ENCODE measurements at places on chromosomes 2 and 18. TPM values are rescaled to one million over a fixed set of nuclear protein-coding genes. Genes with fewer than 3 reads are reported as not detected.
A peak's percentile ranks its signal among the peaks of the same experiment; 100 is the strongest.

DPP10 gene
- total RNA-seq = 1.7 TPM

- H3K36me3 ChIP-seq = peaks cover 18% of the 10 kb centered on the region
- peaks cover 20% of the 10 kb centered on the region for H3K4me1 ChIP-seq
- H3K27ac ChIP-seq = peak overlapping the region; percentile 11
- no peak overlapping the region for H3K4me3 ChIP-seq
Measured at GRCh38 chr2:101830555-101830954, 133.0 kb downstream of the MAP4K4 start.

DLX1 gene
- not detected for total RNA-seq

DSC2 gene
- total RNA-seq = 19.0 TPM

GALNT14 gene
- total RNA-seq = 1.1 TPM

GCG gene
- total RNA-seq = not detected

GRCh38 chr2:220096406-220096805, 469.0 kb downstream of the SLC4A3 start:
- H3K4me1 ChIP-seq = peaks cover 6% of the 10 kb centered on the region
- no peak for DNase-seq
- H3K27ac ChIP-seq = no peak overlapping the region
- H3K4me3 ChIP-seq = no peak overlapping the region
- H3K27me3 ChIP-seq = no peaks in the 10 kb centered on the region

GRCh38 chr2:17867133-17867532, 11.3 kb upstream of the KCNS3 start:
- H3K4me3 ChIP-seq = no peak overlapping the region
- H3K36me3 ChIP-seq = no peaks in the 10 kb centered on the region
- no peaks in the 10 kb centered on the region for H3K4me1 ChIP-seq
- no peak for DNase-seq
- H3K27ac ChIP-seq = no peak overlapping the region
- H3K27me3 ChIP-seq = no peaks in the 10 kb centered on the region

- H3K4me3 ChIP-seq = no peak overlapping the region
- DNase-seq = no peak
- H3K27me3 ChIP-seq = peaks cover 5% of the 10 kb centered on the region
Measured at GRCh38 chr2:137525132-137525531, 439.1 kb upstream of the HNMT start.

DNA sequence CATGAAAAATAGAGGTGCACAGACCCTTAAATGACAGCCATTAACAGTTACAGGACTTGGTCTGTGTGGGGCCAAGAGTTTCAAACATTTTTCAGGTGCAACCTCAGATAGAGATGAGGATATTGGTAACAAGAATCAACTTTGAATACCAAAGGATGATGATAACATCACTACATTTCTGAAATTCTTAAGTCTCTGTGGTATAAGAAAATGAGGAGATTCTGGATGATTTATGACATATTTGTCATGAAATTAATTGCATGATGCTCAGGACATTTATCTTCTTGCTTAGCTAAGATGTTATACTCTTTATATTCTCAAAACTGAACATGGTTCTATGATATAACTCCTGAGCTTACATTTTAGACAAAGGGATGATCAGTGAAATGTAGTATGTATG, 471.8 kb upstream of the CWC22 start:
- no peaks in the 10 kb centered on the region for H3K27me3 ChIP-seq
- DNase-seq = no peak
- no peak overlapping the region for H3K4me3 ChIP-seq
- H3K4me1 ChIP-seq = no peaks in the 10 kb centered on the region
- H3K27ac ChIP-seq = no peak overlapping the region

DNA sequence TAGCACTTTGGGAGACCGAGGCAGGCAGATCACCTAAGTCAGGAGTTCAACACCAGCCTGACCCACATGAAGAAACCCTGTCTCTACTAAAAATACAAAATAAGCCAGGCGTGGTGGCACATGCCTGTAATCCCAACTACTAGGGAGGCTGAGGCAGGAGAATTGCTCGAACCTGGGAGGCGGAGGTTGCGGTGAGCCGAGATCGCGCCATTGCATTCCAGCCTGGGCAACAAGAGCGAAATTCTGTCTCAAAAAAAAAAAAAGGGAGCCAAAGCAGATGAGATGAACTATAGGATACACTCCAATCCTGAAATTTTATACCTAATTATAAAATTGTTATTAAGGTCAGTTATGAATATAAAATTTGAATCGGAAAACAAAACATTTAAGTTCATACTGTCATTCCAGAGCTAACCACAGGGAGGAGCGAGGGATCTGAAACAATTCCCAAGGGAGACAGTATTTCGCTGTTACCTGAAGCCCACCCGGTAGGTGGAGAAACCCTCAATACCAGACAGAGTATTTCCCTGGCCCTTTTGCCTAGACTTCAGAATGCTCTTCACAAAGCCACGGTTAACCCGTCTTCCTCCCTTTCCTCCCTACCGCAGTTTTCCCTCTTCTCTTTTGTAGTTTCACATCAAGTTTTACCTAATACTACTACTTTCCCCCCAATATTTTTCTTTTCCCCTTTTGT, 1.4 kb downstream of the PPM1G start:
- DNase-seq = peak; percentile 78
- peak overlapping the region; percentile 72 for H3K4me3 ChIP-seq
- H3K4me1 ChIP-seq = peaks cover 13% of the 10 kb centered on the region
- no peaks in the 10 kb centered on the region for H3K36me3 ChIP-seq

DNA sequence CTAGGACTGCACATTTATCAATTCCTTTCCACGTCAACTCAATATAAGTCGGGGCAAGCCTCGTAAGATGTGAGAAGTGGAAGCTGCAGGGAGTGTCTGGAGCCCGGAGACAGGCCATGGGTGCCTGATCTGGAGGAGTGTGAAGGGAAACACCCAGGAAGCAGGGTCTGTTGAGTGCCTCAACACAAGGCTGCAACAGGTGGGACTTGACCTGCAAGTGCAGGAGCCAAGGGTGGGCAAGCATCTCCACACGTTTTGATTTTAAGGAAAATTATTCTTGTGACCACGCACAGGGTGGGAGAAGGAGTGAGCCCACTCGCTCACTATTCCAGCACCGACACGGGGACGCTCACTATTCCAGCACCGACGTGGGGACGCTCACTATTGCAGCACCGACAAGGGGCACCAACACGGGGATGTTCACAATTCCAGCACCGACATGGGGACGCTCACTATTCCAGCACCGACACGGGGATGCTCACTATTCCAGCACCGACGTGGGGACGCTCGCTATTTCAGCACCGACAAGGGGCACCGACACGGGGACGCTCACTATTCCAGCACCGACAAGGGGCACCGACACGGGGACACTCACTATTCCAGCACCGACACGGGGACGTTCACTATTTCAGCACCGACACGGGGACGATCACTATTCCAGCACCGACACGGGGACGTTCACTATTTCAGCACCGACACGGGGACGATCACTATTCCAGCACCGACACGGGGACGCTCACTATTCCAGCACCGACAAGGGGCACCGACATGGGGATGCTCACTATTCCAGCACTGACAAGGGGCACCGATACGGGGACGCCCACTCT, 197.3 kb downstream of the EIPR1 start:
- H3K36me3 ChIP-seq = no peaks in the 10 kb centered on the region
- DNase-seq = peak; percentile 7
- H3K4me3 ChIP-seq = no peak overlapping the region
- H3K4me1 ChIP-seq = no peaks in the 10 kb centered on the region

- H3K27ac ChIP-seq = peak overlapping the region; percentile 68
- no peaks in the 10 kb centered on the region for H3K27me3 ChIP-seq
- H3K36me3 ChIP-seq = no peaks in the 10 kb centered on the region
- peaks cover 28% of the 10 kb centered on the region for H3K4me1 ChIP-seq
- no peak overlapping the region for H3K4me3 ChIP-seq
- no peak for DNase-seq
Measured at GRCh38 chr2:168594778-168595177, 138.7 kb downstream of the CERS6 start.

OR6B2 gene
- total RNA-seq = not detected

- H3K4me3 ChIP-seq = no peak overlapping the region
- no peaks in the 10 kb centered on the region for H3K27me3 ChIP-seq
Measured at GRCh38 chr2:146879882-146880281, 964.9 kb upstream of the ACVR2A start.

IL1R2 gene
- not detected for total RNA-seq

DNA sequence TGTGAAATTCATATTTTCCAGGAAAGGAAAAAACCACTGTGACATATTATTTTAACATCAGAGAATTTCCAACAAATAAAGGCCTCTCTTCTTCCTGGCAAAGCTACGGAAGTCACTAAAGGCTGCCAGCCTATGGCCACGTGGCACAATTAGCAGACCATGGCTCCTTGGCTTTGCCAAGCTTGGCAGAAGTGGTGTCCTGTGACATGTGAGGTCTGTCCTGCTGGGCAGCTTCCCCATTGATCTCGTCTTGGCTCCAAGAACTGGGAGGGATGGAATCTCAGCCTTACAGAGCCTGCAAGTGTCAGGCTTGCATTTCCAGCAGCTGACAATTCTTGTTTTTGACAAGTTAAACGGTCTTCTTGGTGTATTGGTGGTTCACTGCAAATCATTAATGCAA, 226.9 kb upstream of the THSD7B start:
- H3K36me3 ChIP-seq = no peaks in the 10 kb centered on the region
- H3K4me3 ChIP-seq = no peak overlapping the region
- H3K27me3 ChIP-seq = no peaks in the 10 kb centered on the region

GRCh38 chr18:55998801-55999385, 410.9 kb upstream of the TCF4 start:
- no peaks in the 10 kb centered on the region for H3K27me3 ChIP-seq
- H3K4me3 ChIP-seq = no peak overlapping the region
- no peak overlapping the region for H3K27ac ChIP-seq
- no peak for DNase-seq

GRCh38 chr18:76557026-76557575, 62.1 kb upstream of the ZNF516 start:
- no peaks in the 10 kb centered on the region for H3K27me3 ChIP-seq
- H3K27ac ChIP-seq = no peak overlapping the region
- no peak for DNase-seq
- no peaks in the 10 kb centered on the region for H3K36me3 ChIP-seq
- H3K4me3 ChIP-seq = no peak overlapping the region

CNDP2 gene
- total RNA-seq = 78.4 TPM

DNA sequence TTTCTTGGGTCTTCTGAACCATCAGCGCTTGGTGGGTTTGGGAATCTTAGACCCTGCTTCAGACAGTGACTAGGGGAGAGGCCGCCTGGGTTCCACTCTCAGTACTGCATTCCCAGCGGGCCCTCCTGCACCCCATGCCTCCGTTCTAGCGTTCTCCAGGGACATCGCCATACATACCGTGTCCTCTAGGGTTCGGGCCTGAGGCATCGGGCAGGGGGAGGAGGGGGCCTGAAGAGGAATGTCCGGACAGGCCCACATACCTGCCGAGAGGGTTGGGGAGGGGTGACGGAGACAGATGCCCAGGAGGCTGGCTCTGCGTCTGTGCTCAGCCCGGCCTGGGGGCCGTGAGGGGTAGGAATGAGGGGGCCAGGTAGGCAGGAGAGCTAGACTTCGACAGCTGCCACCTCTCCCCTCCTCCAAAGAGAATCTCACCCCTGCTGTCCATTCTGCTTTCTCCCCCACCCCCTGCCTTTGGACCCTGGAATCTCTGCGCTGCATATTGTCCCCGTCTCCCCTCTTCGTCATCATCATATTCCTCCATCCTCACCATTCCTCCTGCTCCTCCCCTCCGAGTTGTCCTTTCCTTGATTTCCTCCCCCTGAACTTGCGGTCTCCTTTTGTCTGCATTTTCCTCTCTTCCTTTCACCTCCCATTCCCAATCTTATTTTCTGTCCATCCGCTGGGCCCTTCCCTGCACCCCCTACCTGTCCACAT, 7.8 kb upstream of the WNT10A start:
- H3K27ac ChIP-seq = no peak overlapping the region
- no peaks in the 10 kb centered on the region for H3K36me3 ChIP-seq
- no peaks in the 10 kb centered on the region for H3K4me1 ChIP-seq
- no peak overlapping the region for H3K4me3 ChIP-seq

GRCh38 chr18:29780816-29781215, 1261.7 kb downstream of the DSC3 start:
- H3K4me1 ChIP-seq = no peaks in the 10 kb centered on the region
- DNase-seq = no peak
- H3K27me3 ChIP-seq = no peaks in the 10 kb centered on the region
- H3K4me3 ChIP-seq = no peak overlapping the region

Measured in cardiac muscle cell (in vitro differentiated cells and primary cell).